Fibroblast of skin of scalp (primary cell): ENCODE measurements at places on chromosomes 5 and 9.
A peak's percentile ranks its signal among the peaks of the same experiment; 100 is the strongest.

DNA sequence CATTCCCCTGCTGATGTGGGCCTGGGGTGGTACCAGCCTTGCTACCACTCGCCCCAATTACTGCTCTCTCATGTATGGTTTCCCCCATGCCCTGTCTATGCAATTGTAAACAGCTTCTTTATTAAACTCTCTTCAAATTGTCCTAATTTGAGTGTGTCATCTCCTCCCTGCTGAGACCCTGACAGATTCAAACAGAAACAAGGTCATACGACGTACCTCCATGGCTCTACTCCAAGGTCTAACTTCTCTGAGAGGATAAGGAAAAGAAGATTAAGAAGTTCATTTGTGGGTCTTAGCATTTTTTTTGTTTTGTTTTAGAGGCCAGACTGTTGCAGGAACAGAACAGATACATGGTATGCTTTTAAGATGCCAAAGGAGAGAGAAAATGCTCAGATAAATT is 38.0 kb downstream of the ABITRAM start:
- no peak for DNase-seq

DNA sequence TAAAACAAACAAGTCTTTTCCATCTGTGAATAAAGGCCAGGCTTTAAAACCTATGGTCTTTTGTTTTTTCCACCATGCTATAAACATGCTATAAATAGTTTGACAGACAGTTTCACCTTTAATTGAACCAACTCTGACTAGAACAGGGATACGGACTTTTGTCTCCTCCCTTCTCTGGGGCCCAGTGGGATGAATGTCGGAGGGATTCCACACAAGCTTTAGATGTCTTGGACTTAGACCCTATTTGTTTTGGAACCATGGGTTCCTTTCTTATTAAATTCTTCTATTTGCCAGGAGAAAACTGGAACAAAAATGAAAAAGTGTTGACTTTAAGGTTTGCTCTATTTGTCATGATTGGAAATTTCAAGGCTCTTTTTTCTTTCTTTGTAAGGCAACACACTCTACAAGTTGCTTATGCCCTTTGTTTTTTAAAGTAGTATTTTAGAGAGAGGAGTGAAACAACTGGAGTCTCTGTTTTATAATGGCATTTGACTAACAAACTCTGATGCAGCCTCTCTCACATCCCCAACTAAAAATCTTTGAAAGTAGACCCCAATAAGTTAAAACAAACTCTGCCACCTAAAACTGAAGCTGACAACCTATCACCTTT is 145.3 kb downstream of the MLLT3 start:
- peak; percentile 51 for DNase-seq

- DNase-seq = no peak
These were observed 5.2 kb upstream of the ALDOB start for GRCh38 chr9:101440714-101441230.

DNA sequence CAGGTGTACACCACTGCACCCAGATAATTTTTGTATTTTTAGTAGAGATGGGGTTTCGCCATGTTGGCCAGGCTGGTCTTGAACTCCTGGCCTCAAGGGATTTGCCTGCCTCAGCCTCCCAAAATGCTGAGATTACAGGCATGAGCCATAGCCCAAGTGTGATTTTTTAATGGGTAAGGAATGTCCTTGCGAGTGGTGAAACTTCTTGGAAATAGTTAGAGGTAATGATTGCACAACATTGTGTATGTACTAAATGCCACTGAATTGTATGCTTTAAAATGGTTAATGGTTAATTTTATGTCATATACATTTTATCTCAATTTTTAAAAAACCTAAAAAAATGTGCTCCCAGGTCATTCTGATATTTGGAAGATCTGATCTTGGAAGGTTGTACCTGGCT is 59.9 kb upstream of the IL6ST start:
- DNase-seq = peak; percentile 50

DNA sequence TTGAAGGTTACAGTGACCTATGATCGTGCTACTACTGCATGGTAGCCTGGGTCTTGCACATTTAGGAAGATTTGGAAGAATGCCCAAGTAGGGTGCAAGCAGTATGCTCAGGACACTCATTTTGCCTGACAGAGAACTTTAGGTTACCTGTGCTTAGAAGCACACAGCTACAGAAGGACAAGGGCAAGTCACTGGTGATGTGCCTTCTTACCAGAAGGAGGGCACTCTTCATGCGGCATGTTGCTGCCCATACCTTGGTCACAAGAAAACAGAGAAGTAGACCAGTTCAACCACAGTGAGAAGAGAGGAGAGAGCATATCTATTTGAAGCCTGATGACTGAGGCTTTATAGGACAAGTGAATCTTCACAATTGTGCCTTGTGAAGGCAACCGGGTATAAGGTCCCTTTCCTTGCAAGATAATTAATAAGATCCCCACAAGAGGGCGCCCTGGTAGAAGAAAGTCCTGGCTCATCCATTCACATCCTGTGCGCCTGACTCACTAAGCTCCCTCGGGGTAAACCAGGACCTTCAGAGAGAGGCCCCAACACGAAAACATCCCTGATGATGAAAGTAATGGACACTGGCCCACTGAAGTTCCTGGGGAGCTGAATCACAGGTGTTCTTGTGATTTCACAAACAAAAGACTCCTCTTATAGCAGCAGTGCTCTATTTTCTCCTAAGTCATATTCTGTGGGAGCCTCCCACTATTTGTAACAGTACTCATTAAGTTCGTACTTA is 38.1 kb upstream of the STARD4 start:
- DNase-seq = peak; percentile 96

DNA sequence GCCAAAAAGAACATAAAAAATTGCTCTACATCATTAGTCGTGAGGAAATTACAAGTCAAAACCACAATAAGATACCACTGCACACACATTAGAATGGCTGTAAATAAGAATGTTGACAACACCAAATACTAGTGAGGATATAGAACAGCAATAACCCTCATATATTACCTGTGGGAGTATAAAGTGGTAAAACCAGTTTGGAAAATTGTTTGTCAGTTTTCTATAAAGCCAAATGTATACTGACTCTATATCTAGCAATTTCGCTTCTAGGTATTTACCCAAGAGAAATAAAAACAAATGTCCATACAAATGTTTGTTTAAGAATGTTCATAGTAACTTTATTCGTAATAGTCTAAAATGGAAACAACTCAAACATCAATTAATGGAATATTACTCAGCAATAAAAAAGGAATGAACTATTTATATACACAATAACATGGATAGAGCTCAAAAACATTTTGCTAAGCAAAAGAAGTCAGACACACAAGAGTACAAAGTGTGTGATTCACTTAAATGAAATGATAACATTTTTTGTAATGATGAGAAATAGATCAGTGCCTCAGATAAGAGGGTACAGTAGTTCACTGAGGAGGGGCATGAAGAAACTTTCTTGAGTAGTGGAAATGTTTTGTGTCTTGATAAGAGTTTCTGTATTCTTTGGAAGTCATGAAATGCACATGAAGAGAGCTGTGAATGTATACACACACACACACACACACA is 219.6 kb upstream of the ZNF462 start:
- DNase-seq = no peak

GRCh38 chr9:128494746-128495129 is 9.8 kb upstream of the GLE1 start:
- no peak for DNase-seq

DNA sequence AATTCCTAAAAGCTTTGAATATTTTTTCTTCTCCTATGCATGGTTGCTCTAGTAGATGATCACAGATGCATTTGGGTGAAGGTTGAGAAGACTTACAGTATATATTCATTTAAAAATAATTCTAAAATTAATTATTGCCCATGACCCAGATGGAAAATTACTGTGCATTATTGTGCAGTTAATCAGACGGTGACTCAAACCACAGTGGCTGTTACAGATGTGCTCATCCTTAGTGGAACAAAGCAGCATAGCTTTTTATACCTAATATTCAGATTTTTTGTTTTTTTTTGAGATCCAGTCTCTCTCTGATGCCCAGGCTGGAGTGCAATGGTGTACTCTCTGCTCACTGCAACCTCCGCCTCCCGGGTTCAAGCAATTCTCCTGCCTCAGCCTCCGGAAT is 10.7 kb downstream of the OR2V1 start:
- peak; percentile 13 for DNase-seq

DNA sequence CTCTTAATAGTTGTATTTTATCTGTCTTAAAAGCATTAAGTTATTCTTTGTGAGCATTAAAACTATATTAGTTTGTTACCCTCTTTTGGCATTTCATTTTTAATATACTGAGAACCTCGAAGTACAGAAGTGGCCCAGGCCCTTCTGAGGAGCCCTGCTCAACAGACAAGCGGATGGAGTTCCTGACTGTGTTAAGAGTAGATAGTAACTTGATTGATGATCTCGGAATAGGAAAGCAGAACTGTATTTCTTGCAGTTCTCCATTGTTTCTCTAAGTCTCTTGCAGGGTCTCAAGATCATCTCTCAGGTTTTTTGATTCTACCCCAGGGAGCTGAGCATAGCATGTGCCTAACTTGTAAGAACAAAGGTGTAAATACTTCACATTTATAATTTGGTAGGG is 139.6 kb downstream of the SMARCA2 start:
- no peak for DNase-seq
